SK-MEL-5 (cell line): ENCODE measurements at places on chromosomes 11 and 22. TPM values are rescaled to one million over a fixed set of nuclear protein-coding genes. Genes with fewer than 3 reads are reported as not detected.

DNA sequence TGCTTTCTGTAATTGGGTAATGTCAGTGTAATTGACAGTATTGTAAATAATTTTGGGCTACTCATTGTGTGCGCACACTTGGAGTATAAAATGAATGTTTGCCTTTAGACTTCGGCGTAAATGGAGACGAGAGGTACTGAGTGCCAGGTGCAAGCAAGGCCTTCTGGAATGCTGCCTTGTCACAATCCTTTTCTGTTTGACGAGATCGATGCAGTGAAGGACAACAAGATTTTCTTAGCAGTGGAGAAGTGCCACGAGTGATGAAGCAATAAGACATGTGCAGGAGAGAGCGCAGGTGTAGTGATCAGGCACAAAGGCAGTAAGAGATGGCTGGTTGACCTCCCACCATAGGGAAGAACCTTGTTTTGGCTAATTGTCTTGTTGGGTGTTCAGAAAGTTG is 67.5 kb downstream of the DDX10 start:
- no peak for DNase-seq

GRCh38 chr11:21414953-21415352 is 745.6 kb downstream of the NELL1 start:
- DNase-seq: no peak

EMID1 gene
- 3.4 and 3.7 TPM in 2 replicates for total RNA-seq

DNA sequence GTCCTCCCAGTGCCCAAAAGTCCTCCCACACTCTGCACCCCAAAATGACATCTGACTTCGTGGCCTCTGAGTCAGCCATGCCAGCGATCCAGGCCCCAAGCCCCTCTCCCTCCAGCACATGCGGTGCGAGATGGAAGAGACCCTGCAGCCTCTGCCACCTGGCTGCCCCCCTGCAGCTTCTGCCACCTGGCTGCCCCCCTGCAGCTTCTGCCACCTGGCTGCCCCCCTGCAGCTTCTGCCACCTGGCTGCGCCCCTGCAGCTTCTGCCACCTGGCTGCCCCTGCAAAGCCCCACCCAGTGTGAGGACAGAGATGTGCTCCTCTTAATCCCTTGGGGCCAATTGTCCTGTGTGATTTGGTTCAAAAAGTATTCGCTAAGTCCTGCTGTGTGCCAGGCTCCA is 68.0 kb downstream of the WNT7B start:
- DNase-seq: no peak

DNA sequence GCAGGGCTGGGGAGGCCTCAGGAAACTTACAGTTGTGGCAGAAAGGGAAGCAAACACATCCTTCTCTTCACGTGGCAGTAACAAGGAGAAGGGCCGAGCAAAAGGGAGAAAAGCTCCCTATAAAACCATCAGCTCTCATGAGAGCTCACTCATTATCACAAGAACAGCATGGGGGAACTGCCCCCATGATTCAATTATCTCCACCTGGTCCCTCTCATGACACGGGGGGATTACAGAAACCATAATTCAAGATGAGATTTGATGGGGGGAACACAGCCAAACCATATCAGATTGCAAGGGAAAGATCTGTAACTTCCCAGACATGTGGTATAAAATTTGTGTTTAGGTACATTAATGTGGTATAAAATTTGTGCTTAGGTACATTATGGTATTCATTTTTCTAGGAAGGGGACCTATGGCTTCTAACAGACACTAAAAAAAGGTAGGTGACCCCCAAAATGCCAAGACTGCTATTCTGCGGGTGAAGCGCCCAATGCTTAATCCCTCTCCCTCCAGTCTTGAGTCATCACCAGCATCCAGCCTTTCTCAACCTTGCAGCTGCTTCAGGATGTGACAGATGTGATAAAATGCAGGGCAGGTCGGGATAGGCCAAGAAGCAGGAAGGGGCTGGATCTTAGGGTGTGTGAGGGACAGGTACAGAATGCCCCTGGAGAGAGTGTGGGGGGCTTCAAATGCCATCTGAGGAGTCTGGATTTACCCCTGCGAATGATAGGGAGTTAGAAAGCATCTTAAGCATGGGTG is 57.7 kb upstream of the AMPD3 start:
- DNase-seq: no peak

GRCh38 chr11:67666676-67667489 is 7.5 kb downstream of the ALDH3B2 start:
- DNase-seq: no peak

DNA sequence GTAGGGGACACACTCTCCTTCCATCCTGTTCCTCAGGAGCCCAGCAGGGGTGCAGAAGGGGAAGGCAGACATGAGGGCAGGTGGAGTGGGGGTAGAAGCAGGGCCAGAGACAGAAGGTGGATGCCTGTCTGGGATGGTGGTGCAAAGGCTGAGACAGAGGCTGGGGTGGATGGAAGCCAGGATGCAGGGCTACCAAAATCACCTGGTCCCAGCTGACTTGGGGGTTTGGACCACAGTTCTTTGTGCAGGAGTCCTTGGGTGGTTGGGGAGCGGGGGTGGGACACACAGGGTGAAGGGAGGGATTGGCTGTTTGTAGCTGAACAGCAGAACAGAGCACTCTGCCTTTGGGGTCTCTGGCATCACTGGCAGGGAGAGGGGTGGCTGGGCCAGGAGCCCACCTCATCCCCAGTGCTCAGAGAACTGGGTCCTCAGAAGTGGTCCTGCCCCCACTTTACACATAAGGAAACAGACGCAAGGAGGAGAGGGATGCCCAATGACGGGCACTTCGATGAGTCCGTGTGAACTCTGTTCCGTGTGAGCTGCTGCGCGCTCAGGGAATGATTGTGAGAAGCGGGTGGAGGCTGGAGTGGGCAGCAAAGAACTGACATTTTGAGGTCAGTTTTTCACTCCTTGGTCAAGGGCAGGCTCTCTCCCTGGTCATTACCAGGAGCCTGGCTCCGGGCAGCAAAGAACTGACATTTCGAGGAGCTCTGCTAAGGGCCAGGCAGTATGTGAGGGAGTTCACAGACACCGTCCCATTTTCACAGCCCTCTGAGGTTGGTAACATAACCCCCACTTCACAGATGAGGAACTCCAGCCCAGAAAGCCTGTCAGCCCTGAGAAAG is 1.9 kb downstream of the TAGLN start:
- DNase-seq: no peak

SCGB1D2 gene
- 4.5 and 6.0 TPM in 2 replicates for total RNA-seq

DNA sequence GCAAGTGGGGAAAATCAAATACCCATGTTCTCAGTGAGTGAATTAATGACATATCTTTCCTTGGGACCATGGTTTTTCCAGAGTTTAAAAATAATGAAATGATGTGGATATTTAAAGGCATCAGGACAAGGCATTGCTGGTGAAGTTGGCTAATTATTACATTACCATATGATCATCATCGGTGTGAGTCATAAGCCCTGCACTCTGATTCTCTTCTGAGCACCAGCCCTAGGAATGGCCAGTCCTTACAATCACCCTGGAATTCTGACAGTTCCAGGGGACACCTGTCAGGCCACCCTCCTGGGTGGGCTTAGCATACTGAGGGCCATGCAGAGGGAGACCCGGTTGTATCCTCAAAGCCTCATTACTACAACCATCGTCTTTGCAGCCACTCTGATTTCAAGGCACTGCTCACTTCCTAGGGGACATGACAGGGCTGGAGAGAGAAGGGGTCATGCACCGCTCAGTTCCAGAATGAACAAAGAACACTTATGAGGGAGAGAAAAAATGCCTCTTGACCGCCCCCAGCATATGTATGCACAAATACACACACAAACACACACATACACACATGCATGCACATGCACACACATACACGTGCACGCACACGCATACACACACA is 365.0 kb downstream of the MIAT start:
- DNase-seq: no peak

DNA sequence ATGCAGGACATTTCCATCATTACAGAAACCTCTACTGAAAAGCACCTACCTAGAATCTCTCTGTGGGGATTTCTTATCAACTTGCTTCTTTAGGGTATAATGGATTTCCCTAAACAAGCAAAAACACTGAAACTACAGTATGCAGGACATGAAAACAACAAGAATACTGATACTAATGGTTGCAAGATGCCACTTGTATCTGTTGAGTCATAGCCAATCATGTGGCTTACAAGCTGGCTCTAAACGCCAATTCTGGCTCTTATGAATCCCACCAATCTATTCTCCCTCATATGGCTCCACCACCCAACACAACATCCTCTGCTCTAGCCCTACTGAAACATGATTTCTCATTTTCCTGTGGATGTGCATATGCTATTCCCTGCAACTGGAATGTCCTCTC is 22.6 kb downstream of the TENM4 start:
- no peak for DNase-seq

DNA sequence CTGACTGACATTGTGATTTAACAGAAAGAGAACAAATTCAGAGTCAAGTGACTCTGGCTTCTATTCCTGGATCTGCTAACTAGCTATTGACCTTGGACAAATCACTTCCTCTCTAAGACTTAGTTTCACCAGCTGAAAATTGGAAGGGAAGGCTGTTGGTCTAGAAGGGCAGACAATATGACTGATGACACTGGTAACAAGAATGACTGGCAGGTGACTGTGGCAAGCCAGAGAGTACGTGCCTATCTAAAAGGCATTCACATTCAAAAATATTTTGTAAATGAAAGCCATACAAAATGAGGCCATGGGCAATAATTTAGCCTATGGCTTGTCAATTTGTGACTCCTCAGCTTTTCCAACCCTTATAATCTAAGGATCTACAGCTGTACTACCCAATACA is 23.5 kb downstream of the SERGEF start:
- DNase-seq: no peak

ARCN1 gene
- total RNA-seq: 93.3 and 98.3 TPM in 2 replicates

KRTAP5-1 gene
- not detected in 2 replicates for total RNA-seq

DNA sequence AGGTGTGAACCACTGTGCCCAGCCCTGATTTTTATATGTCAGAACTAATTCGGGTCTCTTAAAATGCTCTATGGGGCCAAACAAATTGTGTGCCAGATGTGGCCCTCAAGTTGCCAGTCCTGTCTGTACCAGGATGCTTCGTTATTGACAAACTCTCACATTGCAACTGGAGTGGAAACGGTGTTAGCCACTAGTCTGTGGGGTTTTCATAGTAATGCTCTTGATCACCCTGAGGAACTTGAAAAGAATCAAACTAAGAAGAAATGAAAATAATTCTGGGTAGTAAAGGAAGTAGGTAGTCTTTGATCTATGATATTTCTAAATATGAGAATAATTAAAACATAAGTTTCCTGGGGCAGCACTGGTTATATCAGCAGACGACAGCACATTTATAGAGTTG is 67.3 kb upstream of the ADSL start:
- no peak for DNase-seq

DNA sequence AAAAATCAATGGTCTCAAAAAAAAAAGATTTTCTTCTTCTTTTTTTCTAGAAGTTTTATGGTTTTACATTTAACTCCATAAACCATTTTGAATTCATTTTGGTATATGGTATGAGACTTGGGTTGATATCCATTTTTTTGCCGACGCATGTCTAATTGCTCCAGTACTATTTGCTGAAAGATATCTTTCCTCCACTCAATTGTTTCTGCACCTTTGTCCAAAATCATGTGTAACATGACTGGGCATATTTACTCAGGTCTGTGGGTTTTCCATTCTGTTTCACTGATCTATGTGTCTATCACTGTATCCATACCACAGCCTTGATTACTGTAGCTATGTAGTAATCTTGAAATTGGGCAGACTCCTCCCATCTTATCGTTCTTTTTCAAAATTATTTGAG is 15.6 kb upstream of the SCARF2 start:
- DNase-seq: no peak

- no peak for DNase-seq
Observed at GRCh38 chr11:326842-327580, 6.4 kb upstream of the IFITM3 start.

- DNase-seq: no peak
Observed at GRCh38 chr11:75872887-75873416, 57.9 kb downstream of the UVRAG start.

DNA sequence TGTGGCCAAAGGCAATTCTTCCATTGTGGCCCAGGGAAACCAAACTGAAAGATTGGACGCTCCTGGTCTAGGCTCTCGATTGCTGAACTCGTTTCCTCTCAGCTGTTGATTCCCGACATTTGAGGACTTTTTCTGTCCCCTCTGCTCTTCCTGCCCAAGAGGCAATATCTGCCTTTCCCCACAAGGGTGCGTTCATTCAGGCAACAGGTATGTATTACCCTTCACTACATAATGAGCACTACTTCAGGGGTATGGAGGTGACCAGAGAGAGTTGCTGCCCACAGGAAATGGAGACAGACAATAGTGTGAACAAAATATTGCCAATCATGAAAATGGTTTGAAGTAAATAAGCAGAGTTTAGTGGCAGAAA is 8.2 kb downstream of the PTH start:
- peak; percentile 60 for DNase-seq

FLRT1 gene
- not detected in 2 replicates for total RNA-seq

DNA sequence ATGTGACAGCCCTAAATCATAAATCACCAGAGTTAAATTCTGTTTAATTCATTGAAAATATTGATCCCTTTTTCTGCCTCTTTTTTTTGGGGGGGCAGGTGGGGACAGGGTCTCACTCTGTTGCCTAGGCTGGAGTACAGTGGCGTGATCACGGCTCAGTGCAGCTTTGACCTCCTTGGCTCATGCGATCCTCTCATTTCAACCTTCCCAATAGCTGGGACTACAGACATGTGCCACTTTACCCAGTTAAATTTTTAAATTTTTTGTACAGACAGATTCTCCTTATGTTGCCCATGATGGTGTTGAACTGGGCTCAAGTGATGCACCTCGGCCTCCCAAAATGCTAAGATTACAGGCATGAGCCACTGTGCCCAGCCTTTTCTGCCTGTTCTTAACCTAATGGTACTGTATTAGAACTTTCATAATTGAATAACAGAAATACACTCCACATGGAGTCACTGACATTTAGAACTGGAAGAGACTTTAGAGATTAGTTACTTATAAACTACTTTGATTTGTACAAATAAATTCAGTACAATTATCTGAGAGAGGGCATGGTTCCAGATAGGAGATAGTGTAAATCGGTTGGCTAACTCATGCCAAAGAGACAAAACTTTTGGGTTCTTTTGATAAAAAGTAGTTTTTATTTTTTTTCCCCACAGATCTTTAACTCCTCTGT is 76.4 kb upstream of the PRODH start:
- no peak for DNase-seq
